Neural progenitor cell (in vitro differentiated cells): ENCODE measurements at places on chromosomes 12 and 14. TPM values are rescaled to one million over a fixed set of nuclear protein-coding genes. Genes with fewer than 3 reads are reported as not detected.
A peak's percentile ranks its signal among the peaks of the same experiment; 100 is the strongest.

GRCh38 chr14:78524196-78524595 is 354.0 kb downstream of the NRXN3 start:
- no peaks in the 10 kb centered on the region for H3K36me3 ChIP-seq
- H3K27ac ChIP-seq: no peak overlapping the region
- H3K4me3 ChIP-seq: no peak overlapping the region
- DNase-seq: no peak

- no peak overlapping the region for H3K27ac ChIP-seq
- H3K4me1 ChIP-seq: peaks cover 32% of the 10 kb centered on the region
- no peak for DNase-seq
- H3K27me3 ChIP-seq: no peaks in the 10 kb centered on the region
- no peak overlapping the region for H3K4me3 ChIP-seq
Observed at GRCh38 chr12:1473418-1473817, 121.0 kb downstream of the FBXL14 start.

GRCh38 chr12:71005166-71005565 is 84.6 kb upstream of the PTPRR start:
- peaks cover 17% of the 10 kb centered on the region for H3K4me1 ChIP-seq
- no peak overlapping the region for H3K27ac ChIP-seq
- H3K36me3 ChIP-seq: no peaks in the 10 kb centered on the region

DNA sequence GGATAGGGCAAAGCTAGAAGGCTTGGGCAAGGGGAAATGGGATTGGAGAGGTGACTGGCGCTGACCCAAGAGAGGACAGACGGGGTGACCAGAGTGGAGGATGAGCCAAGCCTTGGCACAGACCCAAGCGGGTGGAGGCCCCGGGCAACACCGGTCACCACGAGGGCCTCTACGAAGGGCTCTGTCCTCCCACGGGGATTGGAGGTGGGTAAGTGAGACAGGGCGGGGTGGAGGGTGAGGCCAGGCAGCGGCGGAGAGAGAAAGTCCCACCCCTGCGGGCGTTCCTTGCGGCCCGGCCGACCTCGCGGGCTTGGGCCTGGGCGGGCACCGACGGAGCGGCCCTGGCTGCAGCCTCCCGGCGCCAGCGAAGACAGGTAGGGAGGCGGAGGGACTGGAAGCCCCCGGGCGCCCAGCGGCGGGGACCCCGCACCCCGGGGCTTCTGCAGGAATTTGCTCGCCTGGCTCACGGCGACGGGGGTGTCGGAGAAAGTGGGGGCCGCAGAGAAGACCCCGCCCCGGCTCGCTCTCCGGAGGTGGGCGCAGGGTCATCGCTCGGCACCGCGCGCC is at the start of gene PAPLN:
Gene PAPLN (plus strand): TSS at position 288 of the 567 bp plus-strand sequence. CDS start 2,273 bp downstream, outside the sequence.
- no peaks in the 10 kb centered on the region for H3K36me3 ChIP-seq
- no peak within 1 kb of the TSS for H3K27ac ChIP-seq
- H3K4me3 ChIP-seq: peak within 1 kb of the TSS; percentile 71
- peaks cover 49% of the 10 kb centered on the region for H3K27me3 ChIP-seq
- peaks cover 74% of the 10 kb centered on the region for H3K4me1 ChIP-seq

The NR4A1 gene
- 8.2 and 13.0 TPM in 2 replicates for total RNA-seq
